Activated CD4-positive, alpha-beta T cell treated with anti-CD3 and anti-CD28 coated beads, Interleukin-2, amount 10 ng/mL, durations not matched to agents 7 days and 5 days (primary cell): ENCODE measurements at places on chromosomes 6 and 20.

DNA sequence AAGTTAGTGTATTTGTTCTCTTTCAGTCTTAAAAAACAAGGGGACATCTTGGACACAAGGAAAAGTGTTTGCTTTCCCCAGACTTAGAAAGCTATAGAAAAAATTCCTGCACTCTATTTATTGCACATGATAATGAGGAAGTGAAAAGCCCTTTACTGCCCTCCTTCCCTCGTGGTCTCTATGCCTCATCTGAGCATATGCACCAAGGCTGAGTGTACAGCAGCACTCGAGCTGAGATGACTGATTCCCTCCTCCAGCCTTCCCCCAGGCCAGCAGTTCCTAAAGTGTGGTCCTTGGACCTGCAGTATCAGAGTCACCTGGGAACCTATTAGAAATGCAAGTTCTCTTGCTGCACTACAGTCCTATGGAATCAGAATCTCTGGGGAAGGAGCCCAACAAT, 14.3 kb upstream of the LAMP5 start:
- DNase-seq: no peak

- DNase-seq: no peak
These were observed 5.4 kb downstream of the DSP start for GRCh38 chr6:7546896-7547295.

DNA sequence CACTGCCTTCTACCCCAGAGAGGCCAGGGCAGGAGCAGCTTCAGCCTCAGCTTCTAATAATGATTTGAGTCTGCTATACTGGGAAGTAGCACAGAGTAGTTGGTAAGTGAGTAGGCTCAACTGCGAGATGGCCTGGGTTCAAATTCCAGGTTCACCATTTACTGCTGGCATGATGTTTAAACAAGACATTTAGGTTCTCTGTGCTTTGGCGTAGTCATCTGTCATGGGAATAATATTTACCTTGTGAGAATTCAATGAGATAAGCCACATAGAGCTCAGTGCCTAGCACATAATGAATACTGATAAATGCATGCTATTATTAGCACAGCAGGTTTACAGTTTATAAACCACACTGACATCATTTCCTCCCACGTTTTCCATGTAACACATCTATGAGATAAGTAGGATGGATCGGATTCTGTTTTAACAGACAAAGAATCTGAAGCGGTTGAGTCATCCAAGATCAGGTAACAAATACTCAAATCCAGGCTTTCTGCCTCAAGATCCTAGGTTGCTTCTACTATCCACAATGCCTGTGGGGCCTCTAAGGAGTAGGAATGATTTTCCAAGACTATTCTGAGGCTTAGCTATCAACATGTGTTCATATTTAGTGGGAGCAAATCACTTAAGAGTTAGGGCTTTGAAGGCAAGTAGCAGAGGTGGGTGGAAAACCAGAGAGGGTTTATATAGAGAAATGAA, 72.9 kb upstream of the DTNBP1 start:
- no peak for DNase-seq

GRCh38 chr20:47544852-47545251, 43.2 kb downstream of the NCOA3 start:
- DNase-seq: no peak

- DNase-seq: no peak
These were observed 32.4 kb downstream of the JPH2 start for GRCh38 chr20:44154521-44155001.

GRCh38 chr20:3739054-3739925, 6.8 kb downstream of the HSPA12B start:
- DNase-seq: no peak

DNA sequence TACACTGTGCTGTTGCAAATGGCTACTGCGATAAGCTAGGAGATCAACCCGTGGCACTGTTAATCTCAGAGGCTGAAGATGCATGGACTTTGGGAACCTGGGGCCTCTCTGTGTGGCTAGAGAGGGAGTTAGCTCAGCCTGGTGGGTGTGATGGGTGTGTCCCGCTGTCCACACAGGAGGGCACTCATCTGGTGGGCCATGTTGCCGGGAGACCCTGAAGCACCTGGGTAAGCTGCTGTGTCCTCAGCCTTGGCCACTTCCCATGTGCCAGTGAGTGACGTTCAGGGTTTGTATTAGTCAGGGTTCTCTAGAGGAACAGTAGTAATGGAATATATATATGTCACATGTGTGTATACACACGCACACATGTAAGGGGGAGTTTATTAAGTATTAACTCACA, 132.7 kb downstream of the ERMARD start:
- no peak for DNase-seq
